ENCODE measurements at places on chromosomes 5 and 9.

GRCh38 chr5:6825678-6826244 is 112.5 kb downstream of the TENT4A start:
- no peak for DNase-seq

- no peak for DNase-seq
Measured at GRCh38 chr9:113143432-113144227, 7.2 kb upstream of the SLC31A2 start.

DNA sequence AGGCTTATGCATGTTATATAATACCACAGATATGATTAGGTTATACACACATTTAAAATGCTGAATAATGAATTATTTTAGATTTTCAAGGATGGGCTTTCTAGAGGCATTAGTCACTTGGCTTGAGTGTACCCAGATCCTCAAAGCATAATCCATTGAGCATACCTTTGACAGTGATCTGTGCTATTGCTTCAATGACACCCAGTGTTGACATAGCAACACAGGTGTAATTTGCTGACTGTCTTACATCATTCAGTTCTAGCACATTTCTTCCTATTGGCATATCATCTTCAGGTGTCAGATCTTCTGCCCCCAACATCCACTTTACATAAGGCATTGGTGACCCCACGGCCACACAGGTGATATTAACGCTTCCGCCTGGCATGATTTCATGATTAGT is 721.5 kb upstream of the DMAC1 start:
- no peak for DNase-seq

GRCh38 chr5:135989686-135990085 is 34.9 kb upstream of the LECT2 start:
- DNase-seq, result no peak

- no peak for DNase-seq
Measured at GRCh38 chr9:36985769-36986467, 48.1 kb downstream of the PAX5 start.

GRCh38 chr9:5586391-5586802 is 42.5 kb upstream of the RIC1 start:
- peak; percentile 37 for DNase-seq

All from AG04450 (cell line).